ENCODE measurements at places on chromosomes 3 and 15.

- DNase-seq: no peak
Measured at GRCh38 chr3:138265745-138266144, 63.9 kb downstream of the NME9 start.

DNA sequence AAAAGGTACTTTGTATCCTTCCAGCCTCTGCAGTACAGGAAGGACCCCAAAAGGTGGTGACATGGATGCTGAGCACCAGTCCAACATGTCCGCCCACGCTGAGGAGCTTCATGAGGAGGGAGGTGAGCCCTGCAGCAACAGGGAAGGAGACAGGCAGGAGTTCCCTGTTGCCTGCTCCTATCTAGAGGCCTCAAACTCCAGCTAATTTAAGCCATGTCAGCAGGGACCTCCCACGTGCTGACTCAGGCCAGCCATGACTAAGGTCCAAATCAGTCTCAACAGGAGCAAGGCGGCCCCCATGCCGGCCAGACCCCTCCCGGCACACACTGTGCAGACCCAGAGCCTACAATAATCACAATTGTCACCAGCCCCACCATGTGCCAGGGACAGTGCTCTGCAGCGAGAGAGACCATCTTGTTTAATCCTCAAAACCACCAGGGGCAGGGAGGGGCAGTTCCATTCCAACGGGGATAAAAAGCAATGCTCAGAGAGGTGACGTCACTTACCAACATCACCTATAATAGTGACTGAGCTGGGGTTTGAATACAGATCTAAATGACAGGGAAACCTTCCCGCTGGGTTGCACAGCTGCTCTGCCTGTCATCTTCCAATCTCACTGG, 54.5 kb upstream of the GATA2 start:
- DNase-seq: no peak

- no peak for DNase-seq
Measured at GRCh38 chr3:81585056-81585455, 176.4 kb downstream of the GBE1 start.

DNA sequence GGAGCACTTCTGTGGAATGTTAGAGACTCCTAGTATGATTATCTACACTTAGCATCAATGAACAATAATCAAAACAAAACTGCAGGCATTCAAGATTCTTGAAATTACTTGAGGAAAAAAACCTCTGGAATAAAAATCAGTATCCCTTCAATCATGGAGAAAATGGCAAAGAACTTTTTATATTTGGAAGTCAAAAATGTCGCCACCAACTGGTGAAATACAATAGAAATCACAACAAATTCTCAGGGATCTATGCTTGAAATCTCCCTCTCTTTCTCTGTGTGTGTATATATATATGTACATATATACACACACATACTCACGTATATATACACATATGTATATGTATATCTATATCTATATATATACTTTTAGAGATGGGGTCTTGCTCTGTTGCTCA, 378.9 kb upstream of the ALCAM start:
- no peak for DNase-seq

All from H1 (cell line).